ENCODE measurements at places on chromosomes 16 and 17.

DNA sequence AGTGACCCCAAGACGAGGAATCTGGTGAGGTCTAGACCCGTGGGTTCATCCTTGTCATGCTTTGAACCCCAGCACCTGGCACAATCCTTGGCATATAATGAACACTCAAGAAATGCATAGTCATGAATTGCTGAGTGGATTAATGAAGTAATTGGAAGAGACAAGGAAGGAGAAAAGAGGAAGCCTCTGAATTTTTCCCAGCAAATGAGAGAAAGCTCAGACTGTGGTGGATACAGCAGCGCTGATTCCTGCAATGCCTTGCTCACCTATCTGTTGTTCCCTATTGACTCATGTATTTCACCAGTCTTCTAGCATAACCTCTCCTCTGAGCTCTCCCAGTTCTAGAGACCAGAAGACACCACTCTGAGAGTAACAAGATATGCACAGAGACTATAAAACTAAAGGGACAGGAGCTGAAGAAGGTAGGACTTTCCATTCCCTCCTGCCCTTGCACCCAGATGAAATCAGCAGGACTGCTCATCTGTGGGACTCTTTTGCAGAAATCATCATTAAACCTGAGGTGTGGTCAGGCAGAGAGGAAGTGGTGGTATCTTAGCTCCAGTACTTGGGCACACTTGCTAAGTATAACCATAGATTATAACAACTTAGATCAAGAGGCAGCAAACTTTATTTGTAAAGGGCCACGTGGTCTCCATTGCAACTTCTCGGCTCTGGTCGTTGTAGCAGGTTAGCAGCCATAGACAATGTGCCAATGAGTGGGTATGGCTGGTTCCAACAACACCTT lies 102.8 kb downstream of the MAF start:
- DNase-seq: no peak

GRCh38 chr17:29789196-29790170 lies 140.5 kb downstream of the SSH2 start:
- no peak for DNase-seq

GRCh38 chr17:73643852-73644144 lies 447 bp downstream of the SDK2 start:
- no peak for DNase-seq

DNA sequence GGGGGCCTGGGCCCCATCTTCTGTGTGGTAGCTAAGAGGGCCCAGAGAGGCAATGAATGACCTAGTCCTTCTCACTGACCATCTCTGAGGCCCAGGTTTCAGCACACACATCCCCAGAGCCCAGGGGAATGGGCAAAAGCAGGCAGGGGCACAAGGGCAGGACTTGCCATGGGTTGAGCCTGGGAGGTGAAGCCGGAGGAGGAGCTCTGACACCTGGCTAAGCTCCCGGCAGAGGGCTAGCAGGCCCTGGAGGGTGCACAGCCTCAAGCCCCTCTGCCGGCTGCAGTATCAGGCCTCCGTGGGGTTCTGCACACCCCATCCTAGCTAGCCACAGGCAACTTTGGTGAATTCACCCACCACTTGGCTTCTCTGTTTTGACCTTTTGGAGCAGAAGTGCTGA lies 5.3 kb downstream of the SRCIN1 start:
- no peak for DNase-seq

DNA sequence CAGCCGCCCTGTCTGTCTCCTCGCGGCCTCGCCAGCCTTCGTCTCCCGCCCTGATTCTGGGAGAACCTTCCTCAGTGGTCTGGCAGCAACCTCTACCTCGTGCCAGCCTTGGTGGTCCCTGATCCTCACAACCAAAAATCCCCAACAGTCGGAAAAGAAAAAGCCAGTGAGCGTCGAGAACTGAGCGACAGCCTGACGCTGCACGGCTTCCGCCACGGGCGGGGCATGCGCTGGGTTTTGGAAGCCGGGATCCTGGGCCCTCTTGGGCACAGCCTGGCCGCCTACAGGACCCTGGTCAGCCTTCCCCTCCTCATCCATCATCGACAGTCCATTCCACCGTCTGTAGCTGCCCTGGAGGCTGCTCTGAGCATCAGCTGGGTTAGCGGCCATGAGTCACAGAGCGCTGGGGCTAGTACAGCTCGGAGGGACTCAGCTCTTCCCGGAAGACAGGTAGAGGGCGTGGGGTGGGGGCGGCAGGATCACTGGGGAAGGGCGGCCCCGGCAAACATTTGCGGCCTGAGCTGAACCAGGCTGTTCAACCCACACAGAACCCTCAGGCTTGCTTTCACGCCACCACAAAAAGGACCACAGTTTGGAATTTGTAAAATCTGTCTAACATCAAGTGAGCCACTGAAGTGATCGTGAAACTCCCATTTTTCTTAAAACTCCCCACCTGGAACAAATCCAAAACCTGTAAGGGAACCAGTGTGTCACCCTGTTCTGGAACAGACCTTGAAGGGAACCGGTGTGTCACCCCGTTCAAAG lies 55.4 kb upstream of the DOC2B start:
- DNase-seq: no peak

Data from H1 (cell line).